ENCODE measurements at places on chromosomes 1 and 21.

DNA sequence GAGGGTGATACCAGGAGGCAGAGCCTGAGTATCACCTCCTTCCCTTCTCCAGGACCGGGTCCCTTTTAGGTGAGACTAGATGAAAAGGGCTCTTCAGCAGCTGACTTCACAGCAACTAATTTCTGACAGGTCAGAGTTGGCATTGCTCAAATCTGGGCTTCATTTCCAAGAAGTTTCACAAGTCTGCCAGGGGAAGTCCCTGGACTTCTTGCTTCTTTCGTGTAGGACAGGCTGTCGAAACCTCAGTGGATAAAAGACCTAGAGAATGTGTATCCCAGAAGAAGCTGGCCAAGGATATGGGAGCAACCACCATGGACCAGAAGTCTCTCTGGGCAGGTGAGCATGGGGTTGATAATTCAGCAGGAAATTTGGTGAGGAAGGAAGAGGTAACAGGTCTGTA is at the start of gene CHI3L2:
CHI3L2 (plus strand) TSS at position 280 of the 400 bp plus-strand sequence; CDS start at position 297, 17 bp downstream.
- no peaks in the 10 kb centered on the region for H3K27me3 ChIP-seq
- H3K4me1 ChIP-seq, result peaks cover 98% of the 10 kb centered on the region
- H3K4me3 ChIP-seq, result peak within 1 kb of the TSS; percentile 26

DNA sequence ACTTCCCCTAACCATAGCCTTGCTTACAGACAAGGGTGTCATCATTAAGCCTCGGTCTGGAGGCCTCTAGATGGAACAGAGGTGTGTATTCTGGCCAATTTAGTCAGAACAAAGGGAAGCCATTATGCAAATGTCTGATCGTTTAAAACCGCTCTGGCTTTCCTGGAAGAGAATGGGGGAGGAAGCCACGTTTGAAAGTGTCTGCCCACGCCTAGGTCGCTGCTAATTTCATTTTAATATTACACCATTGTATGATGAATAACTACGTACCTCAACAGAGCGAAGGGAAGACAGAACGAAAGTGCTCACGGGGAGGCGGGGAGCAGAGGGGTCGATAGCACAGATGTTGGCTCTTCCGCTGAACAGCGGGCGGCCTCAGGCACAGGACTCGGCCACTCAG is 41.1 kb upstream of the CSF3R start:
- no peak for DNase-seq
- H3K4me3 ChIP-seq, result no peak overlapping the region
- no peak overlapping the region for H3K27ac ChIP-seq
- no peaks in the 10 kb centered on the region for H3K36me3 ChIP-seq

DNA sequence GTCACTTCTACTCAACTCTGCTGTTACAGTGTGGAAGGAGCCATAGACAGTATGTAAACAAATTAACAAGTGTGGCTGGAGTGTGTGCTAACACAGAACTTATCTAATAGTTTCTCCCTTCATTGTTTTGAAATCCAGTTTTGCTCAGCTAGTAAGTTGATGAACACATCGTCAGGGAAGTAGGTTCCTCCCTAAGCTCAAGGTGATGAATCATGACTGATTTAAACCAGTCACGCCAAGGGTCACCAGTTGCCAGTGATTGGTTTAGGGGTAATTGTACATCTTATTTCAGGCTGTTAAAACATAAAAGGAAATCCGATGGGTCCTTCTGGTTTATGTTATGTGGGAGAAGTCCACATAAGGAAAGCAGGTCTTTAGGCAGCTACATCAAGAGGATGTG is 97.0 kb upstream of the CHODL start:
- no peaks in the 10 kb centered on the region for H3K27me3 ChIP-seq
- no peak for DNase-seq
- H3K36me3 ChIP-seq, result no peaks in the 10 kb centered on the region
- H3K4me3 ChIP-seq, result no peak overlapping the region
- H3K4me1 ChIP-seq, result no peaks in the 10 kb centered on the region
- H3K27ac ChIP-seq, result no peak overlapping the region

DNA sequence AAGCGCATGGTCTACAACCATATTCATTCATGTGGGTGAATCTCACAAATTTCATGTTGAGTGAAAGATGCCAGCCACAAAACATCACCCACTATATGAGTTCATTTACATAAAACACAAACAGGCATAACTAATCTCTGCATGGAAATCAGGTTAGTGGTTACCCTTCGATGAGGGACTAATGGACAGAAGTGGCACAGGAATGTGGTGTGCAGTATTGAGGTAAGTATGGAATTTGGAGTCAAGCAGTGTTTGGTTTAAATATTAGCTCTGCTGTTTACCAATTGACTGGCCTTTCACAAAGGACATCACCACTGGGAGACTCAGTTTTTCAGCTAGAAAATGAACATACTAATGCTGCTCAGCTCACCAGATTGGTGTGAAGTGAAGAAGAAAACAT is 24.2 kb downstream of the CCDC185 start:
- no peaks in the 10 kb centered on the region for H3K36me3 ChIP-seq
- no peak for DNase-seq
- H3K27me3 ChIP-seq, result no peaks in the 10 kb centered on the region
- no peak overlapping the region for H3K27ac ChIP-seq
- no peaks in the 10 kb centered on the region for H3K4me1 ChIP-seq

GRCh38 chr1:108747171-108747850 is 837 bp downstream of the STXBP3 start:
- H3K27ac ChIP-seq, result peak overlapping the region; percentile 91
- H3K4me1 ChIP-seq, result peaks cover 32% of the 10 kb centered on the region
- peaks cover 9% of the 10 kb centered on the region for H3K36me3 ChIP-seq
- no peaks in the 10 kb centered on the region for H3K27me3 ChIP-seq
- DNase-seq, result peak; percentile 62

DNA sequence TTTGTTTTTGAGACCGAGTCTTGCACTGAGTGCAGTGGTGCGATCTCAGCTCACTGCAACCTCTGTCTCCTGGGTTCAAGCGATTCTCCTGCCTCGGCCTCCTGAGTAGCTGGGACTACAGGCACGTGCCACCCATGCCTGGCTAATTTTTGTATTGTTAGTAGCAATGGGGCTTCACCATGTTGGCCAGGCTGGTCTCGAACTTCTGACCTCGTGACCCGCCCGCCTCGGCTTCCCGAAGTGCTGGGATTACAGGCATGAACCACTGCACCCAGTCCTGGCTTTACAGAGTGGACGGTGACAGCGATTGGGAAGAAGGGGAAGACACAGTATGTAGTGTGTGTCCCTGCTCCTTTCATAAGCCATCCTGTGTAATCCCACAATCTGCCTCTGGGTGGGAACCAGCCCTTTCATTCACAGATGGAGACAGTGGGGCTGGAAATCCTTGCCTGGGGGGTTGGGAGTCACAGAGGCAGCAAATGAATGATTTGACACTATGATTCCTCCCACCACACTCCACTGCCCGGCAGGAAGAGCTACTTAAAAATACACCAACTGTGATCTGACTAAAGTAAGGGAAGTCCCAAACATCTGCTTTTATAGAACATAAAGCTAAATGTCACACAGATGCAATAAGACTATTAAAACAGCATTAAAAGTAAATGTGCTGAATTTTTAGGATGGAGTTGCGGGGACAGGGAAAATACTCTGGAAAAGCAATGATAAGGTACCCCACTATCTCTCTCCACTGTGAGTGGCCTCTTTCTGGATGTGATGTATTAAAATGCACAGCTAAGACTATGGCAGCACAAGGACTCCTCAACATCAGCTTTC is 4.5 kb downstream of the PARP1 start:
- H3K4me3 ChIP-seq, result no peak overlapping the region
- no peak for DNase-seq
- H3K27me3 ChIP-seq, result no peaks in the 10 kb centered on the region
- H3K4me1 ChIP-seq, result peaks cover 35% of the 10 kb centered on the region
- H3K36me3 ChIP-seq, result peaks cover 56% of the 10 kb centered on the region

DNA sequence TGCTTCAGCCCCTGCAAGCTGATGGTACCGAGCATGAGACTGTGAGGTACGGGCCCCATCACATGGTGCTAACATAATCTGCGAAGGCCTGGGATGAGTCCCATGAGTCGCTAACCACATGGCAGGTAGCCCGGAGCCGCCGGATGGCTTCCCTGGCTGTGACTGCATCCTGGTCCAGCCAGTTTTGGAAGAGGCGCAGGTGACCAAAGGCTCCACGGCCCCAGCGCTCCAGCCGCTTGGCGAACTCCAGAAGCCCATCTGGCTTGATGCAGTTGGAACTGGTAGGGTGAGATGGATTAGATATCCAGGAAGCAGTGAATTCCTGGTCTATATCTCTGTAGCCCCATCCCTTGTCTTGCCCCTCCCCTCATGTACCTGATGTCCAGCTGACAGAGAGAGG is 24.6 kb downstream of the LRRC41 start:
- H3K27ac ChIP-seq, result no peak overlapping the region
- H3K27me3 ChIP-seq, result no peaks in the 10 kb centered on the region
- no peak for DNase-seq
- H3K36me3 ChIP-seq, result peaks cover 96% of the 10 kb centered on the region
- H3K4me1 ChIP-seq, result no peaks in the 10 kb centered on the region

GRCh38 chr1:6343506-6344405 is 49.8 kb downstream of the ACOT7 start:
- H3K4me1 ChIP-seq, result no peaks in the 10 kb centered on the region
- H3K27ac ChIP-seq, result no peak overlapping the region
- H3K4me3 ChIP-seq, result no peak overlapping the region
- peak; percentile 69 for DNase-seq
- no peaks in the 10 kb centered on the region for H3K27me3 ChIP-seq

DNA sequence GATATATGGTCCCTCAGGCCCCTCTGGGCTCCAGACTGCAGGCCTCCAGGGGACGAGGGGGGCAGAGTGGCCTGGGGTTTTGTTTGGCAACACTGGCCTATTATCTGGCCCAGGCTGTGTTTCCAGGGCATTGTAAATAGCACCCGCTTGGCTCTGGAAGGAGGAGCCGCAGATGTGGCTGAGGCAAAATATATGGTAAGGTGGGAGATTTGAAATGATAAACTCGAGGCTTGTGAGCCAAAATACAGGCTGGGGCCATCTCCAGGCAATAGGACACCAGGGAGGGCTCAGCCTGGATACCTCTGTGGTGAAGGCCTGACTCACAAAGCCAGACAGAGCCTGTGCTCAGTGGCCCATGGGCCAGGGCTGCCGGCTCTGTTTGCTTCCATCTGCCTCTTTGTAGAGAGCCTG is 14.0 kb downstream of the NAV1 start:
- no peak for DNase-seq
- no peak overlapping the region for H3K27ac ChIP-seq

- peaks cover 35% of the 10 kb centered on the region for H3K36me3 ChIP-seq
- no peak overlapping the region for H3K27ac ChIP-seq
- H3K27me3 ChIP-seq, result no peaks in the 10 kb centered on the region
Observed at GRCh38 chr1:161958425-161958824, 65.2 kb downstream of the OLFML2B start.

GRCh38 chr1:237170149-237170548 is 128.2 kb downstream of the RYR2 start:
- H3K27me3 ChIP-seq, result peaks cover 4% of the 10 kb centered on the region
- H3K4me3 ChIP-seq, result no peak overlapping the region
- no peak overlapping the region for H3K27ac ChIP-seq
- DNase-seq, result no peak
- no peaks in the 10 kb centered on the region for H3K36me3 ChIP-seq

GRCh38 chr1:208595745-208596144 is 351.6 kb upstream of the PLXNA2 start:
- no peaks in the 10 kb centered on the region for H3K4me1 ChIP-seq
- no peak for DNase-seq
- H3K4me3 ChIP-seq, result no peak overlapping the region

GRCh38 chr21:34523019-34523555 is 11.1 kb upstream of the KCNE1 start:
- H3K27me3 ChIP-seq, result no peaks in the 10 kb centered on the region
- H3K4me1 ChIP-seq, result peaks cover 10% of the 10 kb centered on the region
- H3K36me3 ChIP-seq, result peaks cover 47% of the 10 kb centered on the region
- no peak for DNase-seq
- H3K27ac ChIP-seq, result no peak overlapping the region

- H3K36me3 ChIP-seq, result no peaks in the 10 kb centered on the region
- DNase-seq, result no peak
- H3K27ac ChIP-seq, result no peak overlapping the region
- no peaks in the 10 kb centered on the region for H3K27me3 ChIP-seq
- H3K4me1 ChIP-seq, result no peaks in the 10 kb centered on the region
Observed at GRCh38 chr1:172069534-172069933, 228.2 kb downstream of the DNM3 start.

GRCh38 chr1:207871117-207871649 is 39.7 kb downstream of the CD34 start:
- peak overlapping the region; percentile 96 for H3K27ac ChIP-seq
- H3K4me1 ChIP-seq, result peaks cover 88% of the 10 kb centered on the region
- H3K27me3 ChIP-seq, result no peaks in the 10 kb centered on the region
- H3K4me3 ChIP-seq, result no peak overlapping the region

GRCh38 chr1:93042187-93043056 is 36.7 kb upstream of the MTF2 start:
- peak overlapping the region; percentile 8 for H3K4me3 ChIP-seq
- peak; percentile 60 for DNase-seq

DNA sequence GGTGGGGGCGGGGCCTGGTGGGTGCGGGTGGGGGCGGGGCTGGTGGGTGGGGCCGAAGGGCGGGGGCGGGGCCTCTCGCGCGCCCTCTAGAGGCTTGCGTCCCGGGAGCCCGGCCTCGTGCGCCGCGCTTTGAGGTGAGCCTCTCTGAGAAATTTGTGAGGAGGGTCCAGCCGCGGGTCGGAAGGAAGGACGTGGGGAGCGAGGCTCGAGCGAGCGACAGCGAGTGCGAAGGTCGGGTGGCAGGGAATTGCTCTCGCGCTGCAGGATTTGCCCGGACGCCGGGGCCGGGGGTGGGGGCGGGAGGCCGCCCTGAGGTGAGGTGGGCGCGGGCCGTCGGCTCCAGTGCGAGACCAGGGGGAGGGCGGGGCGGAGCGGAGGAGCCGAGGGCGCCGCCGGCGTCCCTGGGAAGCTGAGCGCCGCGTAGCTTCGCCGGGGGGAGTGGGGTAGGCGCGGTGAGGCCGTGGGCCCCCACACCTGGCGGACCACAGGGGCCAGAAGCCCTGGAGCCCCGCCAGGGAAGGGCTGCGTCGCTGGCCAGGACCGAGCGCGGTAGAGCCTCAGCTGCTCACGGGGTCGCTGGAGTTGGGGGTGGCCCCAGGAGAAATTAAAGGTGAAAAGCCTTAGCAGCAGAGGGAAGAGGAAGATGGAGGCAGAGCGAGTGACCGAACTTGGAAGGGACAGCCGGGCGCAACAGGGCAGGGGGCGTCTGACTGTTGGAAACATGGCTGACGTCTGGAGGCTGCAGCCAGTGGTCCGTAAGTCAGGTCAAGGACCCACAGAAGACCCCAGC is 754 bp upstream of the LSS start:
- peaks cover 50% of the 10 kb centered on the region for H3K4me1 ChIP-seq
- peaks cover 42% of the 10 kb centered on the region for H3K36me3 ChIP-seq

- H3K36me3 ChIP-seq, result peaks cover 5% of the 10 kb centered on the region
- no peak overlapping the region for H3K27ac ChIP-seq
- H3K4me1 ChIP-seq, result no peaks in the 10 kb centered on the region
- DNase-seq, result no peak
- H3K27me3 ChIP-seq, result no peaks in the 10 kb centered on the region
- no peak overlapping the region for H3K4me3 ChIP-seq
Observed at GRCh38 chr1:93532780-93533378, 85.0 kb downstream of the FNBP1L start.

- H3K4me3 ChIP-seq, result no peak overlapping the region
- no peaks in the 10 kb centered on the region for H3K36me3 ChIP-seq
- no peak overlapping the region for H3K27ac ChIP-seq
- H3K4me1 ChIP-seq, result no peaks in the 10 kb centered on the region
Observed at GRCh38 chr1:35659589-35659988, 18.3 kb upstream of the PSMB2 start.

GRCh38 chr1:162939035-162939434 is 78.1 kb upstream of the CCDC190 start:
- H3K4me3 ChIP-seq, result no peak overlapping the region
- H3K4me1 ChIP-seq, result no peaks in the 10 kb centered on the region
- peaks cover 20% of the 10 kb centered on the region for H3K27me3 ChIP-seq
- H3K27ac ChIP-seq, result no peak overlapping the region
- DNase-seq, result no peak

Data from DND-41 (cell line).